ENCODE measurements at places on chromosomes 4 and X.

DNA sequence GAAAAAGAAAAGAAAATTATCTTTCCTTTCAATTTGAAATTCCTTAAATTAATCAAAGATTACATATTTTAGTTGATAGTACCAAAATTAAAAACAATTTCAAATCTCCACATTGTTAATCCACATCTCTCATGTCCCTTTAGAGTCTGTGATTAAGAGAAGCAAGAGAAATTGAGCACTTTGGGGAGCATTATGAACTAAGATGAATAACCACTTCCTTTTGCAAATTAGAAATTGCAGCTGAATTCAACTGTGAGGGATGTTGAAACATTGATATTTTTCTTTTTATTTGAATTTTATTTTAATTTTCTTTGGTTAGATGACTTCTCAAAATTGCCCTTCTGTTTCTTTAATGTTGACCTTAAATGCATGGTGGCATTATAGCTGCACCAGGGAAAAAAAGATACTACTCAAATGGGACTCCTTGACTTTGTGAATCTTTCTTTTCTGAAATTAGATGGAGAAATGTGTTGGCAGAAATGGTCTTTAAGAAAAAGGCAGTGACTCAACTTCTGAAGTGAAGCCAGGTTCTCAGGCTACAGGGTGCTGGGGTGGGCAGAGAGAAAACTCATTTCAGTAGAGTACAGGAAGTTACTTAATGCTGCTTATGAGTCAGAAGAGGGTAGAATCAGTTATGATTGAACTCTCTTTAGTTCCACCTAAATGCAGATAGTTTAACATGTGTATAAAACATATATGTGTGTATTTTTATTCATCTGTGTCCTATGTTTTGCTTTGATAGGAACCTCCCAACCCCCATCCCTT is 92.0 kb upstream of the TNIP3 start:
- peak; percentile 83 for DNase-seq

DNA sequence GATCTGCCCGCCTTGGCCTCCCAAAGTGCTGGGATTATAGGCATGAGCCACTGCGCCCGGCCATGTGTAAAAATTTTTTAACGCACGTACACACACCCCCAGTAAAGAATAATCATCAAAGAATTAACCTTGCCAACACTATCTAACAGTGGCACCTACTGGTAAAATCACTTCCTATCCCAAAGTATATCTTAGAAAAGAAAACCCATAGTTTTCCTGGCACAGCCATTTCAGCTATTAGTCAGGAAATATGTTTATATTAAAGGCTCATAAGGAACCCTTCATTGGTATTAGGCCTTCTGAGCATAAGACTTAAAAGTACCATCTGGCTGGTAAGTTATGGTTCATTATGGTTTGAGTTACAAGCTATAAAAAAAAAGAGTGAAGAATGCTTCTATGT is 14.1 kb downstream of the S100G start:
- no peak for DNase-seq

GRCh38 chr4:17708992-17709762 is 72.2 kb downstream of the FAM184B start:
- no peak for DNase-seq

GRCh38 chrX:9127986-9128385 is 94.1 kb upstream of the FAM9B start:
- no peak for DNase-seq

DNA sequence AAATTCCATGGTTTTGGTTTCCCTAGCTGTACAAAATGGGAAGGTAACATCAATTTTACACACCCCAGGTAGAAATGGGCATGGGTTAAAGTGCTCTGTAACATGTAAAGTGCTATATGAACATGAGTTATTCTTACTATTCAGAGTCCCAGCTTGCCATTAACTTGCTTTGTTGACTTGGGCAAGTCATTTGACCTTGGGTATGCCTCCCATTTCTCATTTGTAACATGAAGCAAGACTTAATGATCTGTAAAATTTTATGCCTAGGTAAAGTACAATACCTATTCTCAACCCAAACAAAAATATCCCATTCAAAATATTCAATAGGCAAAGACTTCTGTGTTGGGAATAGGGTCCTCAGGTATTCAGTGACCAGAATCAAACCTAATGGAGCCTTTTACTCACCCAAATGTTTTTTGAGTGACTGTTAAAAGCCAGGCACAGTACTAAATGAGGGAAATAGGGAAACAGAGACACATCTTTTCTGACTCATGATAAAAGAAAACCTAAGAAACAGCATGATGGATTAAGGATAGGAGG is 126.6 kb downstream of the SH3RF1 start:
- no peak for DNase-seq
